ENCODE measurements at places on chromosomes 2 and 18. TPM values are rescaled to one million over a fixed set of nuclear protein-coding genes. Genes with fewer than 3 reads are reported as not detected.

GRCh38 chr2:237877576-237878307 is 18.3 kb downstream of the RAMP1 start:
- no peaks in the 10 kb centered on the region for H3K36me3 ChIP-seq
- no peaks in the 10 kb centered on the region for H3K4me1 ChIP-seq
- H3K27me3 ChIP-seq = no peaks in the 10 kb centered on the region
- H3K27ac ChIP-seq = no peak overlapping the region

- H3K27ac ChIP-seq = no peak overlapping the region
- DNase-seq = no peak
- H3K4me1 ChIP-seq = no peaks in the 10 kb centered on the region
- H3K27me3 ChIP-seq = no peaks in the 10 kb centered on the region
Observed at GRCh38 chr18:63043516-63043915, 276.1 kb downstream of the BCL2 start.

DNA sequence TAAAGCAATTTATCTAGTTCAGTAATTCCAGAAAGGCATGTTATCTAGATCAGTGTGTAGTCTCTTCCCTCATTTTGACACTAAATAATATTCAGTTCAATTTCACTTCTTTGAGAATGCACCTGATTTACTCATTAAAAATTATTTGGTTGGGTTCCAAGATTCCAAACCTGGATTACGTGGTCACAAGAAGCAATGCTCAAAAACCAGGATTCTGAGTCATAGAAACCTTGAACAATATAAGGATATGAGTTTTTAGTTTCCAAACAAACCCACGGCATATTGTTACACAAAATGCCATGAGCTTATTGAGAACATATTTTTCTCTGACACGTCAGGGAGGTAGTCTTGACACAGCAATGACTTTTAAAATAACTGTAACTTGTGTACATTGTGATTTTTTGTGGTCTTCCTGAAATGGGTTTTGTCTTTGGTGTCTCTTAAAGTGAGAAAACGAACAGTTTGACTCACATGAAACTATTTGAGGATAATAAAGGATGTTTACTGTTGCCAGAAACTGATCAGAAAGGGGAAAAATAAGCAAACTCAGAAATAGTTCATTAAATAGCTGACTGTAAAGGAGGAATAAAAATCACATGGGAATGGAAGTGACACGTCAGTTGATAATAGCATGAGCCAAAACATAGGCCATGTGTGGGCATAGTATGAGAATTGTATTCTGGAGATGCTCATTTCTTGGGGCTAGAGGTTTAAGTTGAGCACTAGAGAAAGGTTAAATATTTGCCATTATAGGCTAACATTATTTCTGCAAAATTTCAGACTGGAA is 617.7 kb upstream of the CDH2 start:
- no peak for DNase-seq
- no peaks in the 10 kb centered on the region for H3K36me3 ChIP-seq
- no peak overlapping the region for H3K27ac ChIP-seq

DNA sequence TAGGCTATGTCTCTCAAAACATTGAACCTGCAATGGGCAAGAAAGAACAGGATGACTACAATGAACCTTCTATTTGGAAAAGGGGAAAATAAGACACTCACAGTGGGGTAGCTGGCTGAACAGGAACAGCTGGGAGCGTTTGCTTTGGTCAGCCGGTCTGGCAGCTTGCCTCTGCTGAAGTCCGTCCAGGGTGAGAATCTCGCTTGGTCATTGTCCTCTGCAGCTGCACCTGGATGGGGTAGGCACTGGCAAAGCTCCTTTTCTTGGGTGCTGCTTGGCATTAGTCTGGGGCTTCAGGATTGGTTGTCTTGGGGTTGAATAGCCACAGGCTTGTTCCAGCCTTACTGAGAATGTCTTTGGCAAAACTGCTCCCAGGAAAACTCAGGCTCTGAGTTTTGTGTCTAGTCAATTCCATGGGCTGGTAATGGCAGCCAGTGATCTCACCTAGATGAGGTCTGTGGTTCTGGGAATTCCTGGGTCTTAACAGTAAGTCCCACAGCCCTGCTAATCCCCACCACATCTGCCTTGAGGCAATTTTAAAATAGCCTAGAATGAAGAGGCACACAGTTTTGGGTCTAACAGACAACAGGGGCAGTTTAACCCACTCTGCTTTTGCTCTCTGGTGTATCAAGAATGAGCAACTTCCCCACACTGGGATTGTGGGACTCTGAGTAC is 13.4 kb downstream of the NEDD4L start:
- H3K27ac ChIP-seq = no peak overlapping the region
- H3K36me3 ChIP-seq = peaks cover 2% of the 10 kb centered on the region
- H3K4me3 ChIP-seq = no peak overlapping the region
- peaks cover 4% of the 10 kb centered on the region for H3K4me1 ChIP-seq
- no peak for DNase-seq
- no peaks in the 10 kb centered on the region for H3K27me3 ChIP-seq

DNA sequence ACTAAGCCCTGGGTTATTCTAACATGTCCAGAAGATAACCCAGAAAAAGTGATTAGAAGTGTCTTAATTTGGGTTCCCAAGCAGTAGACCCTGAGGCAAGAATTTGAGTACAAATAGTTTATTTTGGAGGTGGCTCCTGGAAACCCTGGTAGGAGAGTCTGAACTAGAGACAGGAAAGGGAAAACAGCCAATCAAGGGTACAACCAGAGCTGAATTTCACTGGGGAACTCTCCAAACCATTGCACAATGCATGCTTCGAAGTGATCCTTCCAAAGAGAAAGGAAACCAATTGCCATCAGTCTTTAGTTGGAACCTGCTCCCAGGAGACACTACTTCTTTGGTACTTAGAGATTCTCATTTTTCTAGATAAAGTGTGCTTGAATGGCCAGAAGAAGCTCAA is 361.5 kb downstream of the MBD2 start:
- no peak overlapping the region for H3K27ac ChIP-seq
- H3K4me1 ChIP-seq = no peaks in the 10 kb centered on the region
- H3K27me3 ChIP-seq = no peaks in the 10 kb centered on the region
- DNase-seq = no peak
- no peak overlapping the region for H3K4me3 ChIP-seq

- no peaks in the 10 kb centered on the region for H3K27me3 ChIP-seq
- H3K4me1 ChIP-seq = no peaks in the 10 kb centered on the region
- no peaks in the 10 kb centered on the region for H3K36me3 ChIP-seq
- no peak for DNase-seq
- no peak overlapping the region for H3K4me3 ChIP-seq
Observed at GRCh38 chr18:3864669-3865298, 414.8 kb downstream of the TGIF1 start.

DNA sequence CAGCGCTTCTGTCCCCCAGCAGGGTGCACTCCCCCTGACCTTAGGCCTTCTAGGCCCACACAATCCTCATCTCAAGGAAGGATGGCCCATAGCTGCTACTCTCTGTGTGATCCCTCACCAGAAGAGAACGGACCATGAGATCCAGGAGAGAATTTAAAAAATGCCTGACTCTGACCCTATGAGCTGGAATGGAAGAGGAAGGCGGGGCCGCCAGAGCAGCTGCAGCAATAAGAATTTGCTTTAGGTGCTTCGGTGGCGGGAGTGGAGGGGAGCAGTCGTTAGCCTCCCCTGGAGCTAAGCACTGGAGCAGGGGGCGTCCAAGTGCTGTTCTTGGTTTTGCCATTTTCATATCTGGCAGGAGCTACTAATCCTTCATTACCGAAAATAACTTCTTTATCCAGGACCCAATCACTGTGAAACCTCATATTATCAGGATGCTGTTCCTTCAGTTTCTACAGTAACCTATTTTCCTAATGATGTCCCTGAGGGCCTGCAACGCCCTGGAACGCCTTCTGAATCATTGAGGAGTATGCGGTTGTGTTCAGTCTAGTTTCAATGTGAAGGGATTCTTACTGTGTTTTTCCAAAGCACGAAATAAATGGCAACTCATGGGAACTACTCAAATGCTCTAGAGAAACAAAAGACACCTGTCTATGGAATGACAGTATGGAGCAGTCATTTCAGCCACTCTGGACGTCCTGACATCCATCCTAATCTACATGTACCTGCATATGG is 105.1 kb upstream of the SIX2 start:
- H3K36me3 ChIP-seq = no peaks in the 10 kb centered on the region
- H3K4me1 ChIP-seq = no peaks in the 10 kb centered on the region
- no peak overlapping the region for H3K27ac ChIP-seq
- DNase-seq = no peak
- H3K27me3 ChIP-seq = no peaks in the 10 kb centered on the region

GRCh38 chr2:25323610-25324189 is 18.0 kb downstream of the DNMT3A start:
- DNase-seq = no peak
- no peak overlapping the region for H3K27ac ChIP-seq
- H3K4me3 ChIP-seq = no peak overlapping the region
- no peaks in the 10 kb centered on the region for H3K4me1 ChIP-seq
- peaks cover 29% of the 10 kb centered on the region for H3K36me3 ChIP-seq

- H3K27ac ChIP-seq = no peak overlapping the region
- H3K27me3 ChIP-seq = no peaks in the 10 kb centered on the region
- no peak overlapping the region for H3K4me3 ChIP-seq
- H3K4me1 ChIP-seq = no peaks in the 10 kb centered on the region
- peaks cover 34% of the 10 kb centered on the region for H3K36me3 ChIP-seq
Observed at GRCh38 chr18:3256693-3257626, 5.0 kb upstream of the MYL12B start.

DNA sequence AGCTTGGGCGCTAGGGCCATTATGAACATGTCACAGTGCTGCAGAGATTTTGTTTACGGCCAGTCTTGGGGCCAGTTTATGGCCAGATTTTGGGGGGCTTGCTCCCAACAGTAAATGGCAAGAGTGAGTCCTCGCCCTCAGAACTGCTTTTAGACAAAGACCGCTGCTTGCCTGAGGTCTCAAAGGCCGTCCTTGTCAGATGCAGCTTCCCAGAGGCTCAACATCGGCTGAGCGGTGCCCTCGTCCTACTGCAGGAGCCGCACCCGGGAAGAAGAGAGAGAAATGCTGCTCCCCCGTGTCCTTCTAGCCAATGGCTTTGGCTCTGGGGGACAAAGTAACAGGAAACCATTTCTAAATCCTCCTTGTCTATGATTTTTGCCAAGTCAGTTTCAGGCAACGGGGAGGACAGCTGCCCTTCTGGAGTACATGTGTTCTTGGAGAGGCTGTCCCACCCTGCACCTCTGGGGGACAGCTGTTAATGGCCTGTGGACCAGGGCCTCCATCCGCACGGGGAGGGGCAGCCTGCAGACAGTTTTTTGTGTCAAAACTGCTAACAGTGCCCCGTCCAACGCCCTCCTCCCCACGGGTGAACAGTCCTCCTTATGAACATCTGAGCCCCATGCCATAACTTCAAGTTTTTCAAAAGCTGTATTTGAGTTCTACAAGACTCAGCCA is 66.1 kb downstream of the C18orf63 start:
- no peak overlapping the region for H3K4me3 ChIP-seq
- no peaks in the 10 kb centered on the region for H3K4me1 ChIP-seq
- H3K36me3 ChIP-seq = peaks cover 26% of the 10 kb centered on the region
- no peaks in the 10 kb centered on the region for H3K27me3 ChIP-seq

GRCh38 chr2:140186313-140186712 is 1406.1 kb upstream of the NXPH2 start:
- no peaks in the 10 kb centered on the region for H3K4me1 ChIP-seq
- H3K27me3 ChIP-seq = no peaks in the 10 kb centered on the region
- no peak overlapping the region for H3K27ac ChIP-seq
- no peaks in the 10 kb centered on the region for H3K36me3 ChIP-seq

DNA sequence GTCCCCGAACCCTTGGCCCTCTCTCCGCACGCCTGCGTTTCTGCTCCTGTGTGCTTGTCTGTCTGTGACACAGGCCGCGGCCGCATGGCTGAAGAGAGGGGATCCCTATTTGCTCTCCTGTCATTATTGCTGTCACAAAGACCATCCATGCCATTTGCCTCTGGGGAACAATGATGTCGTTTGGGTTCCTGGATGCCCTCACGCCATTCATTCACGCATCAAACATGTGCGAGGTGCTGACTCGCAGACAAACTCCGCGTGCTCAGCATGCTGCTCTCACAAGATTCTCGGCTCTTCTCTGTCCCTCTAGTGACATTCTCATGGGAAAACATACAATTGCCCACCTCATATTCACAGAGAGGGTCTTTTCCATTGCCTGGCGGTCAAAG is 67.8 kb downstream of the ASB1 start:
- no peaks in the 10 kb centered on the region for H3K27me3 ChIP-seq
- DNase-seq = peak; percentile 22
- H3K36me3 ChIP-seq = no peaks in the 10 kb centered on the region
- H3K27ac ChIP-seq = no peak overlapping the region
- H3K4me1 ChIP-seq = no peaks in the 10 kb centered on the region

DNA sequence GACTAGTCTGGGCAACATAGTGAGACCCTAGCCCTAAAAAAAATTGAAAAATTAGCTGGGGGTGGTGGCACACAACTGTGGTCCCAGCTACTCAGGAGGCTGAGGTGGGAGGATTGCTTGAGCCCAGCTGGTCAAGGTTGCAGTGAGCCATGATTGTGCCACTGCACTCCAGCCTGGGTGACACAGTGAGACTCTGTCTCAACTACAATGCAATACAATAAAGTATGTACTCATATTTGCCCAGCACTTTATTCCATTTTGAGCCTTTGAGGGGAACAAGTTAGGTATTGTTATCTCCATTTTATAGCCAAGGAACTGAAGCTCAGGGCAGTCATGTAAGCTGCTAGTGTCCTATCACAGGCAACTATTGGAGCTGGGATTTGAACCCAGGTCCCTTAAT is 49.3 kb upstream of the PLB1 start:
- no peak overlapping the region for H3K4me3 ChIP-seq
- no peaks in the 10 kb centered on the region for H3K4me1 ChIP-seq
- H3K36me3 ChIP-seq = no peaks in the 10 kb centered on the region
- no peaks in the 10 kb centered on the region for H3K27me3 ChIP-seq
- DNase-seq = no peak
- no peak overlapping the region for H3K27ac ChIP-seq

GRCh38 chr2:6627316-6627715 is 238.4 kb downstream of the CMPK2 start:
- no peak for DNase-seq
- no peak overlapping the region for H3K27ac ChIP-seq
- no peaks in the 10 kb centered on the region for H3K27me3 ChIP-seq
- no peaks in the 10 kb centered on the region for H3K36me3 ChIP-seq

DNA sequence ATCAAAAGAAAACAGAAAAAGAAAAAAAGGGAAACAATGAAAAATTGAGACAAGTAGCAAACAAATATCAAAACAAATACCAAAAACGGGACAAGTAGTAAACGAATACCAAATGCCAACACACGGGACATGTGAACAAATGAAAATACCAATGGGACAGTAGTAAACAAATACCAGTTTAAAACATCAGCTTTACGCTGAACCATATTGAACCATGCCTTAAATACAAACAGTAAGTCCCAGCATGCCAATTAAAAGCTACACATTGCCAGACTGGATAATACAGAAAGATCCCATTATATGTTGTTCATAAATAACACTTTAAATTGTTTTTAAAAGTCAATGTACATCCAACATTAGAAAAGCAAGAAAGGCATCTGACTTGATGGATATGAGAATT is 114.2 kb downstream of the NBAS start:
- H3K36me3 ChIP-seq = peaks cover 5% of the 10 kb centered on the region
- no peaks in the 10 kb centered on the region for H3K27me3 ChIP-seq
- no peaks in the 10 kb centered on the region for H3K4me1 ChIP-seq
- no peak overlapping the region for H3K27ac ChIP-seq
- DNase-seq = no peak

- H3K27me3 ChIP-seq = no peaks in the 10 kb centered on the region
- no peaks in the 10 kb centered on the region for H3K4me1 ChIP-seq
- H3K4me3 ChIP-seq = no peak overlapping the region
- H3K27ac ChIP-seq = no peak overlapping the region
- no peaks in the 10 kb centered on the region for H3K36me3 ChIP-seq
- DNase-seq = no peak
Observed at GRCh38 chr2:67776276-67776675, 286.5 kb downstream of the C1D start.

The PROKR1 gene
- total RNA-seq = 1.5 TPM

The GPR155 gene
- 0.35 TPM for total RNA-seq

The DLGAP1 gene
- 20.0 TPM for total RNA-seq

The CTIF gene
- total RNA-seq = 14.4 TPM

Measured in H9 (cell line).